ENCODE measurements at places on chromosomes 12 and 14.

- DNase-seq = no peak
These were observed 152.0 kb downstream of the KCNA5 start for GRCh38 chr12:5195691-5196090.

GRCh38 chr14:33880330-33880729 lies 70.5 kb downstream of the EGLN3 start:
- no peak for DNase-seq

GRCh38 chr12:62588916-62589315 lies 122.3 kb downstream of the MON2 start:
- DNase-seq = no peak

DNA sequence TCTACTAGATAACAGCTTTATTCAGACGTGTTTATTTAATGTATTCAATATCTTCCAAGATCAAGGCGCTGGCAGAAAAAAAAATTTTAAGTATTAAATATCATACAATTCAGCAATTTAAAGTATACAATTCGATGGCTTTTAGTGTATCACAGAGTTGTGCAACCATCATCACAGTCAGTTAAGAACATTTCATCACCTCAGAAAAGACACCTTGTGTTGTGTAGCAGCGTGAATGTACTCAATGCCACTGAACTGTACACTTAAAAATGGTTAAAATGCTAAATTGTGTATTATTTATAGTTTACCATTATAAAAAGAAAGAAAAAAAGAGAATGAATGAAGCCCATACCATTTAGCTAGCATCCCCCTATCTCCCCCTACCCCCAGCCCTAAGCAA lies 96.4 kb downstream of the RIN3 start:
- no peak for DNase-seq

- DNase-seq = no peak
These were observed 84.7 kb downstream of the NTF3 start for GRCh38 chr12:5516371-5517241.

GRCh38 chr12:2224961-2225360 lies 172.2 kb downstream of the CACNA1C start:
- DNase-seq = no peak

GRCh38 chr14:55589171-55589570 lies 9.2 kb downstream of the KTN1 start:
- DNase-seq = no peak

GRCh38 chr12:18071336-18071735 lies 18.7 kb downstream of the RERGL start:
- DNase-seq = no peak

DNA sequence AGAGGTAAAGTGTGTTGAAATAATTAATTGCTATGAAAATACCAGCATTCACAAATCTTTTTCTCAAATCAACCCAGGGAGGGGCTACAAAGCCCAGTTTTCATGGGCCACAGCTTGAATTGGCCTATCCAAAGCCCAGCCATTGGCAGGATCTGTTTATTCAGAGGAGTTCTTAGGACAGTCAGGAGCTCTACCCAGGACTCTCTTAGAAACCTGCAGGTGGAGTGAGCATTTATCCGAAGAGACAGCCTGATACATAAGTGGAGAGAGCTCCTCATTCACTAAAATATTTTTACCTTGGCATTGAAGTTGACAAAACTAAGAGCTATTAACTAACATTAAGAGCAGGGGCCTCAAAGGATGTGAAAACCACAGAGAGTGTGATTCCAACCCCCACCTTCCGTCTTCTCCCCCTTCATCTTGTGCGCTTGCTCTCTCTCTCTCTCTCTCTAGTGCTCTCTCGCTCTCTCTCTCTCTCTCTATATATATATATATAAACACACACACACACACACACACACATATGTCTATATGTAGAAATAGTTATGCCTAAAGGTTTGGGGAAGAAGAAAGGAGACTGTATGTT lies 315.5 kb downstream of the SNAPC1 start:
- peak; percentile 5 for DNase-seq

DNA sequence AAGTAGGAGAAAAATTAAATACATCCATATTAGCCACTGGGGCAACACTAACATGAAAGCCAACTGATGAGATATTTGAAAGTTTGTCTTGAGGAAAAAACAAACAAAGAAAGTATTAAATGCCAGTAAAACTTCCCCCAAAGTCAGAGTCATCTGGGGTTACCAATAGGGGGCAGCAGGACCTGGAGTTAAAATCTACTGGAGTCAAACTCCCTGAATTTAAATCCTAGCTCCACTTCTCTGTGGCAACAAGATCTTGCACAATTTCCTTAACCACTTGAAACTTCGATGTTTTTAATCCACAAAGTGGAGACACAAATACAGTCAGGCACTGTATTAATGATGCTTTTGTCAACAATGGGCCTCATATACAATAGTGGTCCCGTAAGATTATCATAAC lies 14.4 kb downstream of the PLEKHG7 start:
- no peak for DNase-seq

GRCh38 chr12:17695495-17695894 lies 394.5 kb downstream of the RERGL start:
- DNase-seq = no peak

GRCh38 chr14:81437244-81437643 lies 37.1 kb upstream of the STON2 start:
- DNase-seq = no peak

GRCh38 chr12:51872689-51872981 lies 15.3 kb upstream of the ANKRD33 start:
- DNase-seq = no peak

DNA sequence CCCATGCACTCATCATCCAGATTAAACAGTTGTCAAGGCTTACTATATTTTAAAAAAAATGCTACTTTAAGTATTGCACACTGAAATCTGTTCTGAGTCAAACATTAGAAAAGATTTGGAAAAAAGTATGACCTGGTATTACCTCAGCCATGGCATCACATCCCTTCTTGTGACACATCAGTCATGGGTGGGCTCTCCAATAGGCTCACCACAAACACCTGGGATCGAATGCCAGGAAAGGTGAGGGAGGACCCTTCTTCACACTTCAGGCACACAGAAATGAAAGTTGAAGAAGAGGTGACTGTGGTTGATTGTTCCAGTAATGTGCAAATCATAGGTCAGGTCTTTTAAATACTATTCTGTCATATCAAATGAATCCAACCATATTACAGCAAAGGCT lies 36.6 kb upstream of the GZMB start:
- peak; percentile 66 for DNase-seq

GRCh38 chr12:71591601-71592000 lies 72.0 kb downstream of the ZFC3H1 start:
- no peak for DNase-seq

DNA sequence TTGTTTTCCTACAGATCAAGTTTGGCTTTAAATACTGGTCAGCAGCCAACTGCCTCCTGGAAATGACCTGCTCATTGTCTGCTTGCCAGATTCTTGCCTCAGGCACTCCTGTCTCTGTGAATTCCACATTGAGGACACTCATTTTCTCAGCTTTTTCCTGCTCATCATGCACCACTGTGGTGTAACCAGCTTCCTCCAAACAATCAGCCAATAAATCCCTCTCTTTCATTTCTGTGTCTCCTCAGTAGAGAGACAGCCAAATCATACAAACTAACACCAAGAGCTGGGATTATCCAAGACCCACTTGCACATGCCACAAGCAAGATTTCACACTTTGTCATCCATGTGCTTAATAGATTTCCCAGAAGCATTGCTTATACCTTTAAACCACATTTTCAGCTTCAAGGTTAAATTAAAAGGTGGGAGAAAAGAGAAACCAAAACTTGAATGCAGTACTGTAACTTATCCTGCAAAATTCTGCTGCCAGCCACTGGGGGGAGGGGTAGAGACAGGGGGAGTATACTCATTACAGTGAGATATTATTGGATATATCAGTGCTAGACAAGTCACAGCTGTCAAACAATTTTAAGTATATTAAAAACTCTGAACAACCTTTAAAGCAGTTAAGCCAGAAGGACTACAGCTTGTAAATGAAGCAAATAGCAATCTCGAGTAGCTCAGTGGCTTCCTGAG lies 105.0 kb downstream of the PPP2R5E start:
- peak; percentile 31 for DNase-seq

- DNase-seq = no peak
These were observed 13.1 kb downstream of the KRT85 start for GRCh38 chr12:52354200-52354599.

GRCh38 chr14:90894241-90894640 lies 78.0 kb upstream of the TTC7B start:
- DNase-seq = no peak

GRCh38 chr12:53198486-53199110 lies 8.5 kb downstream of the ITGB7 start:
- no peak for DNase-seq

- DNase-seq = no peak
These were observed 341.8 kb downstream of the GLT1D1 start for GRCh38 chr12:129195081-129195480.

DNA sequence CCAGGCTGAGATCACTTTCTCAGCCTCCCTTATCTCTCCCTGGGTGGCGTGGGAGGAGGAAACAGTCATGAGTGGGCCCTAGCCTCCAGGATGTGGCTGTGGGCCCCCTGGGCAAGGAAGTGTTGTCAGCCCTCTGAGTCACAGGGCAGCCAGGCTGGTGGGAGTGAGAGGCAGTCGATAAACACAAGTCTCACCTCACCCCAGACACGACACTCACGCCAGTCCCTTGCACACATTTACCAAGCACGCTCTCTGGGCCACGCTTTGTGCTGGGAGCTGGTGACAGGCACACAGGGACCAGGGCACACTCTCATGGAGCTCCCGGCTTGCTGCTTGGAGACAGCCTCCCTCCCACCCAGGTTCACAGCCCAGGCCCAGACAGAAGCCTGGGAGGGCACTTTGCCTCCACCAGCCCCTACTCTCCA lies 1.9 kb upstream of the KRT79 start:
- peak; percentile 76 for DNase-seq

GRCh38 chr14:35471803-35472202 lies 62.2 kb upstream of the INSM2 start:
- DNase-seq = no peak

DNA sequence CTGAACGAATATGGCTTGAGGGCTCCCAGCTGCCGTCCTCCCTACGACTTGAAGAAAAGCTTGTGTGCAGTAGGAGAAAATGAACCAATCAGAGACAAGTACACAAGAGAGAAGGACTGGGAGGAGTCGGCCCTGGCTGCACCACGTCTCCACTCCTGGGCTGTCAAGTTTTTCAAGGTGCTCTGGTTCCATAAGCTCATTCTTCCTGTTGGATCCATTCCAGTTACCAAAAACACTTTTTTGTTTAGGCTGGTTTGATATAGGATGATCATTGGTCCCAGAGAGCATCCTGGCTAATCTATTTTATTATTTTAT lies 2.8 kb upstream of the A2ML1 start:
- no peak for DNase-seq

GRCh38 chr14:92959189-92959531 lies 36.2 kb downstream of the CHGA start:
- DNase-seq = no peak

DNA sequence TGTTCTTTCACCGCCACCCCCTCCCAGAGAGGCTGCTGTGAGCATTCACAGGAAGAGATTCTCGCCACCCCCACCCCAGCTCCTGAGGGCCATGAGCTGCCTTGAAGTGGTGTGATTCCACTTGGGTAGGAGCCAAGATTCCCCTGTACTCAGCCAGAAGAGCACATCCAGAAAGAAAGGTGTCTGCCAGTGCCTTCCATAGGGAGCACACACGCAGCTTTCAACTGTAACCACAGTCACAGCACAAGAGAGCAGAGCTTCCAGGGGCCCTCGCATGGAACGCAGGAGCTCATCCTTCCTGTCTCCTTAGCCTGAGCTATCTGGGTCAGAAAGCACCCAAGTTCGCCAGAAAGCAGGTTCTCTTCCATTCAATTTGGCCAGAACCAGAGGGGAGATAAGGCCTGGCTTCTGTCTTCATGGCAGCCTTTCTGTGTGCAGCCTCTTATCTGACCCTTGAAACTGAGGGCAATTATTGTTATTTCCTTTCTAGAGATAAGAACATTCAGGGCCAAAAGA lies 66.6 kb upstream of the SCN8A start:
- no peak for DNase-seq

DNA sequence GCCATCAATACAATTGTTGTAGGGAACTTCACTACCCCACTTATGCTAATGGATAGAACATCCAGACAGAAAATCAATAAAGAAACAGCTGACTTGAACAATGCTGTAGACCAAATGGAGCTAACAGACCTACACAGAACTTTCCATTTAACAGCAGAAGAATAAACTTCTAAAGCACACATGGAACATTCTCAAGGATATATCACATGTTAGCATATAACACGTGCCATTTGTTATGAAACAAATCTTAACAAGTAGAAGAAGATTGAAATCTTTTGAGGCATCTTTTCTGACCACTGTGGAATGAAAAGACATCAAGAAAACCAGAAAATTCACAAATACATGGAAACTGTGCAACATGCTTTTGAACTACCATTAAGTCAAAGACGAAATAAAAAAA lies 62.5 kb upstream of the RNU6-8 start:
- DNase-seq = no peak

DNA sequence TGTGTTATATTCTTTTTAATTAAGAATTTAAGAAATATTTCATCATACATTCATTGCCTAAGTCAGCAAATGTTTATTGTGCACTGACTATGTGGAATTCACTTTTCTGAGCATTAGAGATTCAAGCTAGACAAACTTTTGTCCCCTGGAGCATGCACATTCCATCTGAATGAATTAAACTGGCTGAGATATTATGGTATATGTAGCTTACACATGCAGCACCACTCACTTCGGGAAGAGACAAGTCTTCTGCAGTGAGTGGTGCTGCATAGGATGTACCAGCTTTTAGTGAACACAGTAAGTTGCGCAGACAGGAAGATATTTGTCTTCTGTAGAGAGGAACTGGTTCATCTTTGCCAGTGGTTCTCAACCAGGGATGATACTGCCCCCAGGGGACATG lies 318.4 kb downstream of the SYT1 start:
- no peak for DNase-seq

GRCh38 chr12:109513051-109513450 lies 35.6 kb downstream of the UBE3B start:
- DNase-seq = no peak

- no peak for DNase-seq
These were observed 102.6 kb upstream of the MED13L start for GRCh38 chr12:116380108-116380507.

- no peak for DNase-seq
These were observed 49.9 kb downstream of the TSPAN8 start for GRCh38 chr12:71107936-71108335.

DNA sequence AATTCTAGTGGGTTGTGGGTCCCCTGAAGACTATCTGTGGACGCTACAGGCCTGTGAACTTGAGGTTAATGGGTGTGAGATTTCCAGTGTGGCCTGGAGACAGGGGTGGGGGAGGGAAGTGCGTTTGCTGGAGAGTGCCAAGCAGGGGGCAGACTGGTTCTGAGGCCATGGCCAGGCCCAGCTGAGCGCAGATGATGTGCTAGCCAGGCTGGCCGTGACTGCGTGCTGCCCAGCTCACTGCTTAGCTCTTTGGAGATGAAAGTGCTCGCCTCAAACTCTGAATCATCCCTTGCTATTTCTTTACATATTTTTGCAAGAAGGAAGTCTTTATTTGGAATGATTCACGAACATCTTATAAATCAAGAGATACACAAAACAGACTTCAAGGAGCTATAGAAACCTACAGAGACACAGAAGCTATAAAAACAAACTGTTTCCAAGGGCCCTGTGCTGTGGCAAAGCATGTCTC lies 75.2 kb upstream of the PLEKHG3 start:
- DNase-seq = no peak
